ENCODE measurements at places on chromosomes 7 and 10.

DNA sequence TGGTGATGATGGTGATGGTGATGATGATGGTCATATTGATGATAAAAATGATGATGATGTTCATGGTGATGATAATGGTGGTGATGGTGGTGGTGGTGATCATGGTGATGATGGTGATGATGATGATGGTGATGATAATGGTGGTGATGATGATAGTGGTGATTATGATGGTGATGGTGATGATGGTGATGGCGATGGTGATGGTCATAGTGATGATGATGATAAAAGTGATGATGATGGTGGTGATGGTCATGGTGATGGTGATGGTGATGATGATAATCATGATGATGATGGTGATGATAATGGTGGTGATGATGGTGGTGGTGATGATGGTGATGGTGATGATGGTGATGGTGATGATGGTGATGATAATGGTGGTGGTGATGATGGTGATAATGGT is 478.7 kb downstream of the TYW1 start:
- no peak for DNase-seq

DNA sequence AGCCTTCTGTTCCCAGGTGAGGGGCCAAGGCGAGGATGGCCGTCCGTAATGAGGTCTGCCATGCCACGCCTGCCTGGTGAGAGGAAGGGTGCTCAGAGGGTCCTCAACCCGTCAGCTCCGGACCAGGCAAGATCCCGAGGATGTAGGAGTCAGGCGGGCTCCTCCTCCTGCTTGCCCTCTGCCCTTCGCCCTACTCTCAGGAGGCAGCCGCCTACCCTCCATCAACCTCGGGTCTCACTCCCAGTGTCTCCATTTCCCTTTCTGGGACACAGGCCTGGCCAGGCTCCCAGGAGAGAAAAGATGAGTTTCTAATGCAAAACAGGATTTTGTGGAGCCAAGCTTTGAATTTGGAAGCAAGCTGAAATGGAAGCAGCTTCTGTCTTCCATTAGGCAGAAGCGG is 184.0 kb downstream of the PTPN20 start:
- no peak for DNase-seq

DNA sequence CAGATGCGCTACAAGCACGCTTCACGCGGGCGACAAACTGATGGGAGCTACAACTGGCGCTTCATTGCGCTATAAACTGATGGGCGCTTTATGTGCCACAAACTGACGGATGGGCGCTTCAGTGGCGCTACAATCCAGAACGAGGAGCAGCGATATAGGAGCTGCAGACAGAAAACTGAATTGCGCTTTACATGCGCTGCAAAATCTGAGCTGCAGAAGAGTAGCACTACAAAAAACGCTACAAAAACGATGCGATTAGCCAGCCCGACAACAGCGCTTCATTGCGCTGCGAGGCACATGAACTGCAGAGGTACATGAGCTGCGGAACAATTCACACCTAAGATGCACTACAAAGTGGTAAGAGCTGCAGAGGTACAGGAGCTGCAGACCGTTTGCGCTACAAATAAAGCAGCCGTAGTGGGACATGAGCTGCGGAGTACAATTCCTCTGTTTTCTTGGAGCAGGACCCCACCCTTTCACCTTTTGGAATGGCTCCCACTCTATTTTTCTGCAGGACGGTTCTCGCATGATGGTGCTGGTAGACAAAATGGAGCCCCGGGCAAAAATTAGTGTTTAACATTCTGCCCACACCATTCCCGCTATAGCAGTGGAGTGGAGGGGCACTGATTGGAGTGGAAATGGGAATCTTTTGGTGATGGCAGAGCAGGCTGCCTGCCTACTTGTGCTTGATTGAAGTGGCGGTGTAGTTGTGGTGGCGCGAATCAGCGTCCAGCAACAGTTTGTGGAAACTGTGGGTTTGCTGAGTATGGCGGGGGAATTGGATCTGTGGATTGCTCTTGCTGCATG is 1.2 kb upstream of the SGCE start:
- DNase-seq = peak; percentile 24

DNA sequence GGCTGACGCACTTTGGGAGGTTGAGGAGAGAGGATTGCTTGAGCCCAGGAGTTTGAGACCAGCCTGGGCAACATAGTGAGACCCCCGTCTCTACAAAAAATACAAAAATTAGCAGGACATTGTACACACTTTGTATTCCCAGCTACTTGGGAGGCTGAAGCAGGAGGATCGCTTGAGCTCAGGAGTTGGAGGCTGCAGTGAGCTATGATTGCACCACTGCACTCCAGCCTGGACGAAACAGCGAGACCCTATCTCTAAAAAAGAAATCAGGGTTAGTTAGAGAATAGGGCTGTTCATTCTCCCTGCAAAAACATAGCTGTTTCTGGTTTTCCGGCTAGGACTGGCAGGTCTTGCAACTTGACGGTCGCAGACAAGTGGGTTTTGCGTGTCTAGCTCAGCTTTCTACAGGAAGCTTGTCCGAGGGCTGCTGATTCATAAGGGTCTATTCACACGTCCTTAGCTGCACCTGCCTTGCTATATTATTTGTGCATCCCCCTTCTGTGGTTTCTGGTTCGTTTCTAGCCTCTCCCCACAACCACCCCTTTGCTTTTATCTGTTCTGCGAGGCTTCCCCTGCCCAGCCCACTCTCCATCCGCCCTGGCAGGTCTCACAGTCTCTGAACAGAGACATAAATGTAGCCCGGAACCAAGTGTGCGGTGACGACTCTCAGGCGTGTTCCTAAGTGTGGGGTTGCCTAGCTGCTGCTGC is 10.7 kb downstream of the AMZ1 start:
- DNase-seq = no peak
